ENCODE measurements at places on chromosomes 16 and 17. TPM values are rescaled to one million over a fixed set of nuclear protein-coding genes. Genes with fewer than 3 reads are reported as not detected.

The TBC1D24 gene
- total RNA-seq, result 16.1 TPM

The SSTR5 gene
- not detected for total RNA-seq

The SLC38A8 gene
- not detected for total RNA-seq

The TPSD1 gene
- total RNA-seq, result not detected

The TNK1 gene
- not detected for total RNA-seq

The MGAT5B gene
- 0.74 TPM for total RNA-seq

The KRTAP9-4 gene
- not detected for total RNA-seq

The MT1H gene
- total RNA-seq, result not detected

The NPIPA3 gene
- 0.54 TPM for total RNA-seq

The KRT33A gene
- total RNA-seq, result not detected

The CHST4 gene
- total RNA-seq, result not detected

The TNFRSF17 gene
- total RNA-seq, result not detected

The DHRS7C gene
- not detected for total RNA-seq

The C16orf92 gene
- total RNA-seq, result not detected

The WSB1 gene
- 99.0 TPM for total RNA-seq

The CCL3 gene
- total RNA-seq, result not detected

The VPS25 gene
- total RNA-seq, result 57.2 TPM

The HSPB9 gene
- not detected for total RNA-seq

The CDRT15L2 gene
- total RNA-seq, result not detected

The TP53TG3F gene
- total RNA-seq, result not detected

The PYCARD gene
- 126 TPM for total RNA-seq

The EFCAB5 gene
- total RNA-seq, result 1.3 TPM

The TBX2 gene
- total RNA-seq, result 4.1 TPM

The SLX4 gene
- 7.0 TPM for total RNA-seq

The CTRB2 gene
- total RNA-seq, result not detected

The OR4D1 gene
- not detected for total RNA-seq

All from fibroblast of the aortic adventitia (primary cell).